Central memory CD4-positive, alpha-beta T cell (primary cell): ENCODE measurements at places on chromosomes 11 and 22.

- no peak for DNase-seq
Observed at GRCh38 chr11:15923183-15923582, 433.2 kb downstream of the SOX6 start.

- DNase-seq = peak; percentile 18
Observed at GRCh38 chr11:71977743-71978418, 20.8 kb upstream of the IL18BP start.

GRCh38 chr11:134252346-134253187 lies 585 bp downstream of the THYN1 start:
- DNase-seq = no peak

DNA sequence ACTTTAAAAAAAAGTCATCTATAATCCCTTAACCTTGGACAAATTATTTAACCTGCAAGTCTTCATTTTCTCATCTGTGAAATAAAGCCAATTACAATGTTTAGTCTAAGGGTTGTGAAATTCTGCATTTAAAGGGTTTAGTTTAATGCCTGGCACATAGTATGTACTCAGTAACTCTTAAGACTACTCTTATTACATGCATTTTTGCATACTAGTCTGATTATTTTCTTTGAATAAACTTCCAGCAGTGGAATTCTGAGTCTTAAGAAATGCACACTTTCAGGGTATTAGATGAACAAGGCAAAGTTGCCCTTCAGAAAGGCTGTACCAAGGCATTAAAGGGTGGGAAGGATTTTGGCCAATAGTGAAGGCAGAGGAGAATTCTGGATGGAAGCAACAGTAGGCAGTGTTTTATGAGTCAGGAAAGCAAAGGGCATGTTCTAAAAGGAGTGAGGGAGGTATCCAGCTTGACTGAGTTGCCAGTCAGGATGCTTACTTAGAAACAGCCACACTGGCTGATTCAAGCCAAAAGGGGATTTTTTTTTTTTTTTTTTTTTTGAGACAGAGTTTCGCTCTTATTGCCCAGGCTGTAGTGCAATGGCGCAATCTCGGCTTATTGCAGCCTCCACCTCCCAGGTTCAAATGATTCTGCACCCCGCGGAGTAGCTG lies 50.5 kb downstream of the SWAP70 start:
- no peak for DNase-seq

DNA sequence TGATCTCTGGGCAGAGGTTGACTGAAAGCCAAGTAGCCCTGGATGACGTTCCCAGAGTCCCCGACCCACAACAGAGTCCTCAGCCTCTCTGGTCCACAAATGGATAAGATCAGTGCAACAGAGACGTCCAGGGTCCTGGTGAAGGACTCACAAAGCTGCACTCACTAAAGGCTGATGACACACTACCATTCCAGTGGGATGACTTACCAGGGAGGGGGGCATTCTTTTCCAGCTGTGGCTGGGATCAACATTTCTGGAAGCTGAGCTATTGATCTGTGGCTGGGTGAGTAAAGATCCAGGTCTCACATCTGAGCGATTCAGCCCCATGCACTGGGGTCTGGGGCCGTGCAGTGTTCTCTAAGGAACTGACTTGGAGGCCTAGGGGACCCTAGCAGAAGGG lies 296.2 kb downstream of the NTM start:
- DNase-seq = no peak

- DNase-seq = no peak
Observed at GRCh38 chr11:114196997-114197703, 99.0 kb upstream of the NNMT start.

DNA sequence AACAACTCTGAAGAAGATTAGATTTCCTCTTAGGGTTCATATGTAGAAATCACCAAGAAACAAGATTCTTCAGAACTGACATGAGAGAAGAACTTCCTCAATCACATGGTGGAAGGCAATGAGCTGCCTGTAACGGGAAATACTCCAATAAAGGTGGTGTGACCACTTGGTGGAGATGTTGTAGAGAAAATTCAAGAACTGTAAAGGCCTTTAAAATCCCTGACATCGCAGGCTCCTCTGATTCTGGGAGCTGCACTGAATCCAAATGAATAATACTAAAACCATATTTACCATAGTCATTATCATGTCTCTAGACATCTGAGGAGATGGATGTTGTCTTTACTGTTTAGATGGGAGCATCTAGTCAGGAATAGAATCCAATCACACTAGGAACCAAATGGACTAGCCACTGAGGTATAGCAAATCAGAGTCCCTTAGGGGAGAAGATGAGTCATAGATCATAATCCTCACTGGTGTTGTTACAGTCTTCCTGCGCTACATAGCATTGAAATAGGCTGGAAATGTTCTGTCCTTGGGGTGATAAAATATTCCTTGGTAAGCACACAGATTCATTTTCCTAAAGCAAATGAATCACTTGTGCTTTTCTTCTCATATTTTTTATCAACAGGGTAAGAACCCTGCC lies 321.6 kb upstream of the TENM4 start:
- DNase-seq = no peak

GRCh38 chr11:72358466-72359405 lies 75.6 kb downstream of the CLPB start:
- DNase-seq = no peak

- DNase-seq = no peak
Observed at GRCh38 chr11:44760917-44761550, 34.3 kb downstream of the TSPAN18 start.

DNA sequence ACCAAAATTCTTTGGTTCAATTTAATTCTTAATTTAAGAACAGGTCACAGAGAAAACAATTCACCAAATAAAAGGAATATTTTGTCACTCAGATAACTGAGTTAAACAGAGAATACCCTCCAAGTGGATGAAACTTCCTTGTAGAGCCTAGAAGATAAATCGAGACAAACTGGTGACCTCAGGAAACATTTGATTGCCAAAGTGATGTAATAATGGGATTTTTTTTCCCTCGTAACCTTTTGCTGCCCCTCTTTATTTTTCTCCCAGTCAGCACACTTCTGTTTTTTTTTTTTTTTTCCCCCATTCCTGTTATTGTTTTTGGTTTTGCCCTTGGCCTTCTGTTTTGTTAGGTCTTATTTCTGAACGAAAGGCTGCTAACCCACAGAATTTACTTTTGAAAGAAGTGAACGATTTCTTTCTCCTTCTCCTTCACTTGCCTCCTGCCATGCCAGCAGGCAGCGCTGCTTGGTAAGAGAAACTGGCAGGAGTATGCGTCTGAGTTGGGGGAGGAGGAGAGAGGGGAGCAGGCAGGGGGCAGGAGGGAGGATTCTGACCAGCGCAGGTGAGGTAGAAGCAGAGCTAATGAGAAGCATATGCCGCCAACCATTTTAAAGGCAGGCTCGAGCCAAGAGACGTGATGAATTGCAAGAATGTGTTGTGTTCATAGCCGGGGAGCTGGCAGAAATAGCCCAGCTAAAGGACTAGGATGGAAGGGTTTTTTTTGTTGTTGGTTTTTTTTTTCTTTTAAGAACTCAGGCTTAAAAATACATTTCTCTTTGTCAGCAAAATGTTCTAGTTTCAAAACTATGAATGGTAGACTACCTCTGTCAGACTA lies 121.9 kb upstream of the MTMR2 start:
- no peak for DNase-seq

DNA sequence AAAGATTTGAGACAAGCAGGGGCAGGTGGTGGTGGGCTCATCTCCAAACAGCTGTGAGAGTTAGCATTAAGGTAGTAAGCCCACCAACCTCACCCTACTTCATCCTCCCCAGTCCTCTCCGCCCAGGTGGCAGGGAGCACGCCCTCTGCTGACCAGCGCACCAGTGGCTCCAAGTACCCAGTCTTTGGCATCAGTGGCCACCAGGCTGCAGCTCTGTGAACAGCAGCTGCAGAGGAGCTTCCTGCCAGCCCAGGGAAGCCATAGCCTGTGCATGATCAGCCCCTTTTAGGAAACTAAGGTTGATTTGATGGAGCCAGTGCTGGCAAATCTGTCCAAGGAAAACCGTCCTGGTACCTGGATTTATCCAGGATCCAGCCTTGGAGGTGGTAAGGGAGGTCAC lies 21.7 kb downstream of the CAVIN3 start:
- DNase-seq = no peak

DNA sequence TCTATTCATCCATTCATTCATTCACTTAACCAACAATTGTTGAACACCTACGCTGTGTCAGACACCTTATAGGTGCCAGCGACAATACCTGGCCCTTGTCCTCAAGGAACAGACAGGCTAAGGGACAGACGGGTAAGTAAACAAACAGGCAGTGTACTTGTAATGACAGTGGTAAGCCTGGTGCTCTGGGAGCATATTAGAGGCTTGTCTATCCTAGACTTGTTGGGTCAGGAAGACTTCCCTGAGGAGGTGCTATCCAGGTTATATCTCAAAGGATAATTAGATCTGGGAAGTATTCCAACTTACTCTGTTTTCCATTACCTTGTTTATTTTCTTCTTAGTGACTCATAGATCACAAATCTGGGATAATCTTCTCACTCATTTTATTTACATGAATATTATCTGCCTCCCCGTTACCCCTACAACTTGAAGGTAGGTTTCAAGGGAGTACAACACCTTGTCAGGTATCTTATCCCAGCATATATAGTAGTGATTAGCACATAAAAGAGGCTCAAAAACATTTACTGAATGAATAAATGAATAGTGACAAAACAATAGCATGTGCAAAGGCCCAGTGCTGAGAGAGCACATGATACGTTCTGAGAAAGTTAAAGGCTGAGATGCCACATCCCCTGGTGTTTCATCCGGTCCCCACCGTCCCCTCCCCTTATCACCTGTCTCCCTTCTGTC lies 75.3 kb upstream of the NCAM1 start:
- DNase-seq = no peak

DNA sequence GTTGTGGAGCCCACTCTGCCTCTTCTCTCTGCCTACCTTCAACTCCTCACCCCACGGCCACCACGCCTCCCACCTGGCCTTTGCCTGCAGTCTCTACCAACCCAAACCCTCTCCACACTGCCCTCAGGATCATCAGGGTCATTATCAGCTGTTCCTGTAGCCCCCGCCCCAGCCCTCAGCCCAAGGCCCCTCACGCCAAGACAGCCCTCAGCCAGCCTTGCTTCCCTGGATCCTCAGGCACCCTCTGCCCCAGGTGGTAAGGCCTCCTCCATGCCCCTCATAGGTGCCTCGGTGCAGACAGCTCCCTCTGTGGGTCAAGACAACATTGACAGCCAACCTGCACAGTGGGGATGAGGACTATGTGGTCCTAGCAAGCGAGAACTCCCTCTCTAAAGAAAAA lies 1.7 kb downstream of the SBF1 start:
- peak; percentile 48 for DNase-seq

DNA sequence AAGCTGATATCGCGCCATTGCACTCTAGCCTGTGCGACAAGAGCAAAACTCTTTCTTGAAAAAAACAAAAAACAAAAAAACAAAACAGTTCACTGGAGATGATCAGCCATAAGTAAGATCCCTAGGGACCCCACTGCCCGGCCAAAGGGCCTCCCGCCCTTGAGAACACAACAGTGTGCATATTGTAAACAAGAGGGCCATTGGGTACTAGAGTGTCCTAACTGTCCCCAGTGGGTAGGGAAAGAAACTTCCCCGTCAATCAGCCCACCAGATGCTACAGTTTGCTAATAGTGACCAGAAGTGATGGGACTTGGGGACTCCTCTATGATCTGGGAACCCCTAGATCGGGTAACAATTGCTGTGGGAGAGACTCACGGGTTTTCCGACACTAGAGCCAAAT lies 3.7 kb upstream of the ACY3 start:
- no peak for DNase-seq

GRCh38 chr11:32033491-32033890 lies 57.4 kb upstream of the RCN1 start:
- no peak for DNase-seq

DNA sequence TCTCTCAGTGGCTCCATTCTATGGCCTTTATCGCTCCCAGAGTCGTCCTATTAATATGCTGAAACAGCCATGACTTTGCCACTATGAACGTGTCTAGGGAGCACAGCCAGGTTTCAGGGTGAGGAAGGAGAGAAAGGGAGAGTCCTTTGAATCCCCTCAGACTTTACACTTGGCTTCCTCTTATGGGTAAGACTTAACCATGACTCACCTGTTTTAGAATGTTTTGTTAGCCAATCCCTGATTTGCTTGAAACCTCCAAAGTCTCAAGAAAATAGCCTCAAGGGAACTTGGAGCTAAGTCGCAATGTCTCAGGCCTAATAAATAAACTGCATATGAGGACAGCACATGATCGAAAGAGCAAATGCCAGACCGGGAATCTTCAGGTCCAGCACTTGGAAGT lies 131.2 kb upstream of the RCN1 start:
- no peak for DNase-seq

DNA sequence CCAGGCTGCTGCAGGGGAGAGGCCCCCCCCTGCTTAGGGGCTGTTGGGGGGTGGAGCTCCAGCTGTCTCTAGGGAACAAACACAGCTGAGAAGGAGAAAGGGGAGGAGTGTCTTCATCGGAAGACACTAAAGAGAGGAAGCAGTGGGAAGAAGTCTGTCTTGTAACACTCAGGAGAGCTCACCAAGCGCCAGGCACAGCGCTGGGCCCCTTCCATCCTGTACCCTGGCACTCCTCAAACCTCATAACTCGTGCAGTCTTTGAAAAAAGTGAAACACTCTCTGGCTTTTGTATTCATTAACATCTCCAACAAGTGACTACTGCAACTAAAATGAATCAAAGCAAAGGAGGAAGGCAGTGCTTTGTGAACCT lies 67.4 kb upstream of the PRDM11 start:
- no peak for DNase-seq

DNA sequence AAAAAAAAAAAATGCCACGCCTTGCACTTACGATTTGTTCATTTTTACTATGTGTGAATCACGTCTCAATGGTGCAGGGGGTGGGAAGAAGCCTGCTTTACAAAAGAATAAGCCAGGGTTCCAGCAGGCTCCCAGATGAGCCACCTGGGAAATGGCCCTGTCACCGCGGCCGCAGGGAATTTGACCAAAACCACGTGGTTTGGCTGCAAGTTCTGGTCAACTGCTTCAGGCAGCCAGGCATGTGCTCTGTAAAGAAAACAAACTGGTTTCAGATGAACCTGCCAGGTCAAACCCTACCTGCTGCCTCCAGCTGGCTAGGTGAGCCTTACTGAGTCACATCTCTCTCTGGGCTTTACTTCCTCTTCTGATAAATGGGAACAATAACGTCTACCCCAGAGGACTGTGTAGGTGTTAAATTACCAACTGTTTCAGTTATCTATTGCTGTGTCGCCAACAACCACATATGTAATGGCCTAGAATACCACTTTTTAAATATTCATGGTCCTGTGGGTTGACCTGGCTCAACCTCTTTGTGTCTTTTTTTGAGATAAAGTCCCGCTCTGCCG lies 30.5 kb upstream of the GCAT start:
- no peak for DNase-seq

DNA sequence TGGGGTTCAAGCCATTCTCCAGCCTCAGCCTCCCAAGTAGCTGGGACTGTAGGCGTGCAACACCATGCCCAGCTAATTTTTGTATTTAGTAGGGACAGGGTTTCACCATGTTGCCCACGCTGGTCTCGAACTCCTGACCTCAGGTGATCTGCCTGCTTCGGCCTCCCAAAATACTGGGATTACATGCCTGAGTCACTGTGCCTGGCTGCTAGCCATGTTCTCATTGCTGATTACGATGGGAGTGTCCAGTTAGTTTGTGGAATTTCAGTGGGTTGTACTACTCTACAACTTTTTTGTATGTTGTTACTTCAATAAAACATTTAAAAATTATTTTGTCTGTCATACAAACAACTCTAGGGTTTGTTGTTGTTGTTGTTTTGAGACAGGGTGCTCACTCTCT lies 4.8 kb upstream of the VPS11 start:
- DNase-seq = no peak
